Fibroblast of the aortic adventitia (primary cell): ENCODE measurements at places on chromosomes 12 and 14. TPM values are rescaled to one million over a fixed set of nuclear protein-coding genes. Genes with fewer than 3 reads are reported as not detected.

Gene KCNH3
- total RNA-seq: 0.08 and 0.18 TPM in 2 replicates

Gene FANCM
- total RNA-seq: 12.7 and 13.9 TPM in 2 replicates

Gene GPRC5D
- total RNA-seq: not detected in 2 replicates

Gene C12orf54
- total RNA-seq: not detected in 2 replicates

Gene RND1
- total RNA-seq: 0.72 TPM in 1 of 2 replicates, not detected in the other

Gene TCTN2
- total RNA-seq: 11.1 and 18.5 TPM in 2 replicates

Gene LRRC10
- not detected in 2 replicates for total RNA-seq

Gene RNASE7
- not detected in 2 replicates for total RNA-seq

Gene RAB5B
- 47.8 and 75.2 TPM in 2 replicates for total RNA-seq

Gene AKAP6
- 0.33 and 2.2 TPM in 2 replicates for total RNA-seq

Gene RASSF9
- total RNA-seq: 7.7 and 8.5 TPM in 2 replicates

Gene A2ML1
- under 0.01 TPM in 1 of 2 replicates, not detected in the other for total RNA-seq

Gene ARPC3
- 289 and 391 TPM in 2 replicates for total RNA-seq

Gene TAS2R50
- 3.1 and 6.5 TPM in 2 replicates for total RNA-seq

Gene RHOJ
- 7.4 and 13.5 TPM in 2 replicates for total RNA-seq

Gene FAM161B
- 2.3 and 3.1 TPM in 2 replicates for total RNA-seq

Gene KRT2
- not detected in 2 replicates for total RNA-seq

Gene CCDC177
- not detected in 2 replicates for total RNA-seq

Gene BIN2
- under 0.01 TPM in 1 of 2 replicates, not detected in the other for total RNA-seq

Gene OTX2
- total RNA-seq: not detected in 2 replicates

Gene BICDL1
- 1.8 TPM in 1 of 2 replicates, not detected in the other for total RNA-seq

Gene TESPA1
- not detected in 2 replicates for total RNA-seq
